IPS DF 6.9 (cell line): ENCODE measurements at places on chromosomes 6 and 20.

DNA sequence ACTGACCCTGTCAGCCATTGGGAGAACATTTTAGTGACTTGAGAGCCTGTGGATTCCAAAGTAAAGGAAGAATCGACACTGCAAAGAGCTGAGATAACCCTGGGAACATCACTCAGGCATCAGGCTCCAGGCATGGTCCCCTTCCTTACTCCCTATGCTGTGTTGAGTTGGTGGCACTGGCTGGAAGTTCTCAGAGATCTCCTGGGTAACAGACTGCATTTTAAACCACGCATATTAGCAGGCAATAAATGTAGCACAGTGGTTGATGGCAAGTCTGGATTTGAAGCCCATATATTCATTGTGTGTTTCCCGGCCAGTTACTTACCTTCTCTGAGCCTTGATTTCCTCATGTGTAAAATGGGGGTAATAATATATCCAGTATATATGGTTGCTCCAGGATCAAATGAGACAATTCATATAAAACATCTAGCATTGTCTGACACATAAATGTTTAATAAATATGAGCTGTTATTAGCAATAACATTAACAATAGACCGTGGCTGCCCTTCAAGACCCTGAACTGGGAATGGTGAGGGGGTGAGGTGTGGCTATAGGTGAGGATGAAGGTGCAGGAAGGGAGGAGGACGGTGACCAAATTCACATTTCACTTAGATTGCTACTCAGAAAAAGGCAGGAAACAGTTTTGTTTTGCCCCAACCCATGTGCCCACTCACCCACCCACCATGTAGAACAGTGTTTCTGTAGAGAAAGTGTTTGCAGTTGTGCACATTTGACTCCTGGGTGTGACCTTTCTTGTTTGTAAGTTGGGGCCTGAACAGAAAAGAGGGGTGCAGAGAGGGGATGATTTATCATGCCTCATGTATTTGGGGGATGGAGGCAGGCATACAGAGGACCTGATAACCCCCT lies 2.1 kb downstream of the PLCG1 start:
- H3K36me3 ChIP-seq, result no peaks in the 10 kb centered on the region
- H3K27ac ChIP-seq, result no peak overlapping the region
- no peak overlapping the region; the same call in 1 of the 2 replicates for H3K4me3 ChIP-seq

DNA sequence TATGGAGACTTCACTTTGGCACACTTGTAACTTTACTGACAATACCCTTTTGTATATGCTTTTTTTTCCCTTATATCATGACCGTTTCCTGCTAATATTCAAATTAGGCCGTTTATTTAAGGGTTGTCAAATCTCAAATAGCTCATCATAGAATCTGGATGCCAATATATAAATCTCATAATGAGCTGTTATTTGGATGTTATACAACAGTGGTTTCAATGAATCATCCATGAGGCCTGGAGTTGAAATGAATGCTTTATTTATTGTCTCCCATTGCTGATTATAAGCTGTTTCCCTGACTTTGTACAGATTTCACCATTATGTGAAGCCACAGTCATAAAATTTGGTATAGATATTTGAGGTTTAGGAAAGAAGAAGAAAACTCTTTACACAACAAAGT lies 256.1 kb downstream of the PLCB1 start:
- no peaks in the 10 kb centered on the region for H3K36me3 ChIP-seq
- no peak overlapping the region for H3K4me3 ChIP-seq
- H3K4me1 ChIP-seq, result peaks cover 2% of the 10 kb centered on the region; the same call in 1 of the 2 replicates
- no peak for DNase-seq
- no peaks in the 10 kb centered on the region for H3K27me3 ChIP-seq
- H3K27ac ChIP-seq, result no peak overlapping the region

GRCh38 chr6:44183783-44184182 lies 25.2 kb downstream of the CAPN11 start:
- no peak overlapping the region for H3K27ac ChIP-seq
- H3K4me3 ChIP-seq, result no peak overlapping the region
- no peaks in the 10 kb centered on the region; the same call in 1 of the 2 replicates for H3K36me3 ChIP-seq
- H3K27me3 ChIP-seq, result no peaks in the 10 kb centered on the region

DNA sequence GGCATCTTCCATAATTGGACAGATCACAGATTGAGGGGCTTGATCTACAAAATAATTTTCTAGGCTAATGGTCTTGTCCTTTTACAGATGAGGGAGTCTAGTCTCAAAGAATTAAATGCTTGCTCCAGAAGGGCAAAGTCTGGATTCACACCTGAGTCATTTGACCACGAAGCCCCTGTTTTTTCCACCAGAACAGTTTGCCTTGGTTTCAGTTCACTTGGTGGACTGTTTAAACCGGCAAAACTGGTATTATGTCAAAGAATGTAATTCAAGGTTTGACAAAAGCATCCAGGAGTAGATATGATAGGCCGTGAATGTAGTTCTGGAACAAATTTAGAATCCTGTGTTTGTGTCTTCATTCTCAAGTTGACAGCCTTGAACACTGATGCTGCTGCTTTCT lies 3.3 kb downstream of the MYO6 start:
- no peaks in the 10 kb centered on the region for H3K36me3 ChIP-seq
- no peak overlapping the region for H3K27ac ChIP-seq
- no peaks in the 10 kb centered on the region for H3K4me1 ChIP-seq
- no peaks in the 10 kb centered on the region for H3K27me3 ChIP-seq
- DNase-seq, result no peak

DNA sequence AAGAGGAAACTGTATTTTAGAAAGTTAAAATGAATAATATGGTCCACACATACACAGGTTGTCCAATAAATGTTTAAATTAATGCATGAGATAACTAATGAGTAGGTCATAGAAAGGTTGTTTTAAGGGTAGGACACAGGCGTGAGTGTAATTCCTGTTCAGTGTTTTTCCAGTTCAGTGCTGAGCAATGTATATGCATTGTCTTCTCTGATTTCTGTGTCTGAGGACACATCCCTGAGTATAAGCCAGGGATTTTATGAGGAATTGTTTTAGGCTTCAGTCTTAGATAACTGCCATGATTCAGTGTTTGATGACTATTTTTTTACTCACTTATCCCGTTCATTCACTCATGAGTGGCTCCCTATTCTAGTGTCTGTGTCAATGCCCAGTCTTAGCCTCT lies 298.5 kb upstream of the TBX18 start:
- DNase-seq, result no peak
- no peak overlapping the region for H3K27ac ChIP-seq
- H3K27me3 ChIP-seq, result no peaks in the 10 kb centered on the region
- H3K36me3 ChIP-seq, result no peaks in the 10 kb centered on the region
